ENCODE measurements at places on chromosomes 2 and 18. TPM values are rescaled to one million over a fixed set of nuclear protein-coding genes. Genes with fewer than 3 reads are reported as not detected.

DNA sequence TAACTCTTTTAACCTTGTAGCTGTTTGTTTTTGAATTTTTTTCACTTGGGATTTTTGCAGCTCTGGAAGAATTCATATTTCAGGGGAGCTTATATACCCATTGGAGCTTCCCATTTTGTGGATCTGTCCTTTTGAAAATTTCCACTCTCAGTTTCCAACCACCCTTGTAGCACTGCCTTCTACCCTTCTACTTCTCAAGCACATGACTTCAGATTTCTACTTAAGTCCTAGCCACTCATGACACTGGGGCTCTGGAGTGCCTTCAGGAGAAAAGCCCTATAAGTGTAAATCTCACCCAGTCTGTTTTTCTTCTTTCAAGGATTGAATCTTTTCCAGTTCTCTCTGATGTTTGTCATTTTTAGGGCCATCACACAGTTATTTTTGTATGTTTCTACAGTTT, 283.7 kb upstream of the KCNH7 start:
- no peak for DNase-seq

DNA sequence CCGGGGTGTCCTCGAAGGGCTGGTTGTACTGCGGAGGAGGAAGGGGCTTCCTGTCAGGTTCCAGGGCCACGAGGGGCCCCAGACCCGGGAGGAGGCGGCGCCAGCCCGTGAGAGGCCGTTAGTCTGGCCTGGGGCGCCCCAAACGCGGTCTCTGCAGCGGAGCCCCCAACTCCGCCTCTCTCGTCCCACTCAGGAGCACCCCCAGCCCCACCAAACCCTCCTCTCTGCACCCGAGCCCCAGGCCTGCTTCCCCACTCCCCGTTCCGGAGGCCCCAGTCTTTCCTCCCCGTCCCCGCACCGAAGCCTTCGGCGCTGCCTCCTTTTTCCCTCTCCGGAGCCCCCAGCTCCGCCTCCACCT, 473 bp downstream of the HJURP start:
- no peak for DNase-seq

The RAX gene
- total RNA-seq, result not detected

DNA sequence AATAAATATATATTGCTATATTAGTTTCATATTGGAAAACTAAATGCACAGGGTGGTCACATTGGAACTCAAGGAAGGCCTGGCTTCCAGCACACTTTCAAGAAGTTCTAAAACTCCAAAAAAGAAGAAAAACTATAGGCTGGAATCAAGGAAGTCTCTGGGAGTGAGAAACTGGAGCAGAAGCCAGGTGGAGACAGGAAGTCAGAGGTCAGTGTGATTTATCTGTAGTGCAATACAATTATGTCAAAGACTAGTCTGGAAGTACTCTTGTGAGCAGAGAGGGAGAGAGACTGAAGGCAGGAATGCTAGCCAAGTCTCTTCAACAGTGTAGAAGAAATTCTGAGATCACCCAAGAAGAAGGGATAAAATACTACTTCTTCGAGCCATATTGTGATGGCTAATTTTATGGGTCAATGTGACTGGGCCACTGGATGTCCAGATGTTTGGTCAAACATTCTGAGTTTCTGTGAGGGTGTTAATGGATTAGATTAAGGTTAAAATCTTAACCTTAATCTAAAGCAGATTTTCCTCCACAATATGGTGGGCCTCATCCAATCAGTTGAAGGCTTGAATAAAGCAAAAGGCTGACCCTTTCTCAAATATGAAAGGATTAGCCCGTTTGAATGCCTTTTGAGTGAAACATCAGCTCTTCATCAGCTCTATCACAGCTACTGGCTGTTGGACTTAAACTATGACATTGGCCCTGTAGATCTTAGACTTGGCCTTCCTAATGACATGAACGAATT, 208.0 kb downstream of the TDRD15 start:
- no peak for DNase-seq

DNA sequence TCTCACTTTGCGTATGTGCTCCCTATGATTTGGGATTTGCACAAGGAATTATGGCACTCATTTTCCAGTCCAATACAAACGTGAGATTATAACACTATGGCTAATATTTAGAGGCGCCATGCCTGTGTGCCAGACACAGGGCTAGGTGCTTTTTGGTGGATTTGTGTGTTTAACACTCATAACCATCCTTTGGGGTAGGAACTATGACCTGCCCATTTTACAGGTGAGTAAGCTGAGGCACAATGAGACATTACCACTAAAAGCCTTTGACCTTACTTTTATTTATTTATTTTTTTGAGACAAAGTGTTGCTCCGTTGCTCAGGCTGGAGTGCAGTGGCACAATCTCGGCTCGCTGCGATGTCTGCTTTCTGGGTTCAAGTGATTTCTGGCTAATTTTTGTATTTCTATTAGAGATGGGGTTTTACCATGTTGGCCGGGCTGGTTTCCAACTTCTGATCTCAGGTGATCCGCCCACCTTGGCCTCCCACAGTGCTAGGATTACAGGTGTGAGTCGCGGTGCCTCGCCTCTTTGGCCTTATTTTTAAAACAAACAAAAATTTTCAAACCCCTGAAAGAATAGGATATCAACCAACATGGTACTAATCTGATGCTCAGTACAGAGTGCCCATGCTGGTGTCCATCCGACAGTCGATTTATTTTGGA, 26.6 kb upstream of the GLI2 start:
- DNase-seq, result no peak

The PLGLB2 gene
- 1.2 TPM for total RNA-seq

DNA sequence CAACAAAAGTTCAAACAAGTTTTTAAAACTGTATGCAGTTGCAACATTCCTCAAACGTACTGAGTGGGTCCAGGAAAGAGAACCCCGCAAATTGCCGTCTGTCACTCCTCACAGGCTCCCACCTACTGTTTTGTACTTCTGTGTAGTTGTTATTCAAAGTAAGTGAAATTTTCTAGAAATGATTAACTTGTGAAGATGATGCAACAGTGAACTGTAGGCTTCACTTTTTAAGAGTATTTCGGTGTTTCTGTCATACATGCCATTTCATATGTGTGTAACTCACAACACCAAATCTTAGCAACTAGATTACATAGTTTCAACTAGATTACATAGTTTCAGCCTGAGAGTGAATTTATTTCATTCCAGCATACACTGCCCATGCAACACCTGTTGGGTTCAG, 226.0 kb upstream of the TANK start:
- no peak for DNase-seq

The DNAJC5G gene
- total RNA-seq, result not detected

The PTPRM gene
- total RNA-seq, result 28.1 TPM

- no peak for DNase-seq
Observed at GRCh38 chr2:26675651-26676255, 16.8 kb upstream of the KCNK3 start.

The CDH20 gene
- not detected for total RNA-seq

GRCh38 chr18:11412811-11413210, 196.6 kb upstream of the SLC35G4 start:
- no peak for DNase-seq

DNA sequence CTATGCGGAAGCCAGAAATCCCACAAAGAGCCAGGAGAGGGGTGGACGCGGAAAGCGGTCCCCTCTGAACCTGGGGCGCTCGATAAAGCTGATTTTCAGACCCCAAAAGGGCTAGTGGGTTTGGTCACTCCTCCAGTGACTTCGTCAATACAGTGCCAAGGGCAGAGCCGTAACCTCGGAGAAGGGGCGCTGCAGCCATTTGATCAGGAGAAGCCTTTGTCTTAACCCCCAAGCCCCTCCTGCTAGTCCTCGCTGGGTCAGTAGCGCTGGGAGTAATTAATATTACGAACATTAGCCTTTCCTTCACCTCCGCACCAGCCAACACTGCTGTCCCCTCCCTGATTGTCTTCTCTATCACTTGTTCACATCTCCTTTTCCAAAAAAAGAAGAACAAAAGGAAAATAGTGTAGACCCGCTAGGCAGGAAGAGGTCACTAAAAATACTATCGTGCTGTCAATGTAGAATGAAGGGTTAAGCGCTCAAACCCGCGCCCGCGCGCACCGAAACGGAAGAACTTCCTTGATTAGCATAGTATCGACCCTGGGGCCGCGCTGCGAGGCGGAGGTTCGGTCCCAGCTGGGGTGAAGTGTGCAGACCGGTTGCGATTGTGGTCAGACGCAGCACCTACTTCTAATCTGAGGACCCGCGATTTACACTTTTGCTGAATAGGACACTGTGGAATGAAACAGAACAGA, 63.2 kb upstream of the MAPRE2 start:
- DNase-seq, result peak; percentile 25

- DNase-seq, result no peak
Observed at GRCh38 chr2:26964446-26965130, 5.8 kb upstream of the MAPRE3 start.

- DNase-seq, result no peak
Observed at GRCh38 chr2:128260239-128261138, 58.2 kb downstream of the HS6ST1 start.

DNA sequence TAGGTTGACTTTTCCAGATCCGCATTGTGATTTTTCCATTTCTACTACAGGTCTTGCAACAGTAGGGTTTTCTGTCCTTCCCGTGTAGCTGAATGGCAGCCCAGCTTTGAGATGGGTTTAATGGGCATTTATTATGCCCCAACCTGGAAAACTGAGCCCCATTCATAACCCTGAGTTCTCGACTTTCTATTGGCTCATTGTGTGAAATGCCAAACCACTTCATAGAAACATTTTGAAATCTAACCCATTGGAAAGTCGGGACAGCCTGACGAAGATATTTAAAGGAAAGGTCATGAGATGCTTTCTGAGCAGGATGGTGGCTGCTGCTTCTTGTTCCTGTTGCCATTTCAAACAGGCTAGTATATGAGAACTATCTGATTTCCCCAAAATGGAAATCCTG, 203.5 kb downstream of the ZFP36L2 start:
- no peak for DNase-seq

GRCh38 chr18:62088156-62088555, 98.7 kb downstream of the PIGN start:
- peak; percentile 35 for DNase-seq

GRCh38 chr18:75142677-75143076, 66.3 kb downstream of the PTGR3 start:
- DNase-seq, result no peak

- DNase-seq, result no peak
Observed at GRCh38 chr18:42654556-42654955, 460.9 kb downstream of the RIT2 start.

DNA sequence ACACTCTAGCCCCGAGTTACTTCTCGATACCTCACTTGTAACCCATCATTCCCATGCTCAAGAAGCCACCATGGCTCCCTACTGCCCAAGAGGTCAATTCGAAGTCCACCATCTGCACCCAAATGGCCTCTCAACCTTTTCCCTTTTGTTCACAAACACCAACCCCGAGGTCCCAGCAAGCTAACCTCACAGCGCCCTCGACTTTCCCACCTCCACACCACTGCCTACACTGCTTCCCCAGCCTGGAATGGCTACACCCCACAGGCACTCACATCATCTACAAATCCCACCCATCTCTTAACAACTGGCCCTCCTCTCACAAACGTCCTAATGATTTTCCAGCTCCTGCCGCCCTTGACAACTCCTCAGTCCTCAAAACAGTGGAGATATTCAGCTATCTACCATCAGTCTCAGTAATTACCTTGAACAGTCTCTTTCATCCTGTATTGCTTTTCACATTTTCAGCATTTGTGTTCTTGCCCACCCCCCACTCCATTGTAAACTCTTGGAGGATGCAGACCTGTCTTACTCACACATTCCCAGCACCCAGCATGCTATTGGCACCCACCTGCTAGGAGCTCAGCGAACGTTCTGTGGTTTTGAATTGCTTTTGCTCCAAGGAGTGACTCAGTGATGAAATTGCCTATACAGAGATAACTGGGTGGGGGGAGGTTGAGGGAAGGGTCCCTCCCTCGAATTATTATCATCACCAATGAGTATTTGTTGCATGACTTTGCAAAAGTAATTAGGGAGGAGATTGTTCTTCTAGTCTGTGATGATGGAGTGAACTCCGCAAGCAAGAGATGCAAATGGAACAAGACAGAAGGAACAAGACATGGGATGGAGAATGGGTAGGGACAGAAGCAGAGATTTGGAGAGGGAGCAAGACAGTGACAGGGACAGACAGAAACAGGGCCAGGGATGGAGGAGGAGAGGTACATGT, 106.8 kb downstream of the CYP26B1 start:
- DNase-seq, result no peak

The GPR45 gene
- total RNA-seq, result not detected

The B3GNT2 gene
- 13.3 TPM for total RNA-seq

The ASTL gene
- not detected for total RNA-seq

The HES6 gene
- total RNA-seq, result 13.1 TPM

The ANKRD29 gene
- 5.8 TPM for total RNA-seq

DNA sequence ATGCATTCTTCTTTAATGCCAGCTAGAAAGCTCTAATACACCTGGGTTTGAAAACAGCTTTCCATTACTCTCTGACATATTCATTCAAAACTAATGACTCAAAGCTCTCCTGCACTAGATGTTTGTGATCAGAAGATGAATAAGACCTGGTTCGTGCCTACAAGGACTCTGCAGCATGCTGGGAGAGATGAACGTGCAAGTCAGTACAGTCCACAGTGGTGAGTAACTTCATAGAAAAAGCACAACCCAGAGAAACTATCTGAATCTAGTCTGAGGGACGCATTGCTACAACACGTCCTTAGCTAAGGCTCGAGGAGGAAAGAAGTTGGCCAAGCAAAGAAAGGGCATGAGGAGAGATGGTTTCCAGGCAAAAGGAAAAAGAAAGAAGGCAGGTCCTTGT, 234.3 kb downstream of the OSR1 start:
- DNase-seq, result peak; percentile 86

- no peak for DNase-seq
Observed at GRCh38 chr2:38418735-38419134, 41.7 kb upstream of the ATL2 start.

DNA sequence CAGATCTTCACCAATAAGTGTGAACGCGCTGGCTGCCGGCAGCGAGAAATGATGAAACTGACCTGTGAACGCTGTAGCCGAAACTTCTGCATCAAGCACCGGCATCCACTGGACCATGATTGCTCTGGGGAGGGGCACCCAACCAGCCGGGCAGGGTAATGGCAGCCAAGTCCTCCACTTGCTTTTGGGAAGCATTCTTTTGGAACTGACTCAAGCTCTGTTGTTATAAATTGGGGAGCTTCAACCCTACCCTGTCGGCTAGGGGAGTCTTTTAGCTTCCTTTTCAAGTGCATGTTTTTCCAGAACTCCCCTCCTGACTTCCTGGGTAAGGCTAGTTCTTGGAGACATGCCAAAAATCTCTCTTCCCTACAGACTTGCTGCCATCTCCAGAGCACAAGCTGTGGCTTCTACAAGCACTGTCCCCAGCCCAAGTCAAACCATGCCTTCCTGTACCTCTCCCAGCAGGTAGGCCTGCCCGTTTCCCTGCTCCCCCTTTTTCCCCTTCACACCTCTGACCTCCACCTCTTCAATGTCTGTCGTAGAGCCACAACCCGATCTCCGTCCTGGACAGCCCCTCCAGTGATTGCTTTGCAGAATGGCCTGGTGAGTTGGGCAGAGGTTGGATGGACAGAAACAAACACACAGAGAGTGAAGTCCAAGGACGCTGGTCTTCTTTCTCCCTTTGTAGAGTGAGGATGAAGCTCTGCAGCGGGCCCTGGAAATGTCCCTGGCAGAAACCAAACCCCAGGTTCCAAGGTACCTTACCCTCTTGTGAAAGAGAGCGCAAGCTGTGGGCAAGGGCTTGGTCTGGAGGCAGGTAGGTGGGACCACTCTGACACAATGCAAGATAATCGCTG, 1.5 kb downstream of the ZFAND2B start:
- peak; percentile 54 for DNase-seq

- no peak for DNase-seq
Observed at GRCh38 chr2:134682726-134683125, 36.1 kb downstream of the TMEM163 start.
